ENCODE measurements at places on chromosomes 4 and X. TPM values are rescaled to one million over a fixed set of nuclear protein-coding genes. Genes with fewer than 3 reads are reported as not detected.

GRCh38 chrX:65635822-65636221 is 31.6 kb upstream of the MSN start:
- H3K36me3 ChIP-seq: no peaks in the 10 kb centered on the region
- H3K27me3 ChIP-seq: no peaks in the 10 kb centered on the region
- no peak overlapping the region for H3K4me3 ChIP-seq

GRCh38 chrX:153719238-153719637 is 4.9 kb downstream of the BCAP31 start:
- peaks cover 10% of the 10 kb centered on the region for H3K36me3 ChIP-seq
- peaks cover 12% of the 10 kb centered on the region for H3K4me1 ChIP-seq
- no peak overlapping the region for H3K4me3 ChIP-seq

- no peak overlapping the region for H3K4me3 ChIP-seq
- no peak overlapping the region for H3K27ac ChIP-seq
- DNase-seq: no peak
These were observed 52.3 kb downstream of the GUCY1B1 start for GRCh38 chr4:155811083-155811482.

DNA sequence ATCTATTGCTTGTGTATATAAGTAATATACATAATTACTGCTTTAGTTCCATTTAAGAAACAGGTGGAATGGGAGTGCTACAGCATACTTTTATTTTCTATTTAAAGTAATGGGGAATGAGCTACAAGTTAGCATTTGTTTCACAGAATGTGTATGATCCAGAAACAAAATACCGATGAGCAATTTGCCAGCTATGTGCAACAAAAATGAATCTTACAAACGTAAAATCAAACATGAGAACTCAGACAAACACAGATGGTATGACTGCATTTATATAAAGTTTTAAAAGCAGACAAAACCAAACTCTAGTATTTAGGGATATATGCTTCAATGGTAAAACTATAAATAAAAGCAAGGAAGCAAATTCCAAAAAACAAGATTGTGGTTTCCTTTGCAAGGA is 141.7 kb downstream of the PAPSS1 start:
- H3K4me3 ChIP-seq: no peak overlapping the region
- no peaks in the 10 kb centered on the region for H3K36me3 ChIP-seq
- H3K4me1 ChIP-seq: no peaks in the 10 kb centered on the region
- no peaks in the 10 kb centered on the region for H3K27me3 ChIP-seq
- no peak for DNase-seq

GRCh38 chr4:48774760-48775710 is 5.0 kb downstream of the FRYL start:
- no peak for DNase-seq
- H3K4me3 ChIP-seq: no peak overlapping the region
- no peaks in the 10 kb centered on the region for H3K27me3 ChIP-seq
- H3K27ac ChIP-seq: no peak overlapping the region

GRCh38 chrX:54171527-54172250 is 11.4 kb downstream of the FAM120C start:
- H3K4me1 ChIP-seq: no peaks in the 10 kb centered on the region
- no peak for DNase-seq
- H3K27ac ChIP-seq: no peak overlapping the region
- H3K36me3 ChIP-seq: no peaks in the 10 kb centered on the region
- no peaks in the 10 kb centered on the region for H3K27me3 ChIP-seq
- no peak overlapping the region for H3K4me3 ChIP-seq

- no peaks in the 10 kb centered on the region for H3K27me3 ChIP-seq
- no peak overlapping the region for H3K4me3 ChIP-seq
- no peaks in the 10 kb centered on the region for H3K36me3 ChIP-seq
- no peak for DNase-seq
These were observed 128.7 kb downstream of the ARHGAP24 start for GRCh38 chr4:85603437-85604336.

- peak overlapping the region; percentile 92 for H3K4me3 ChIP-seq
- peak; percentile 63 for DNase-seq
- H3K4me1 ChIP-seq: peaks cover 23% of the 10 kb centered on the region
- H3K27me3 ChIP-seq: no peaks in the 10 kb centered on the region
These were observed 487 bp downstream of the HMGB2 start for GRCh38 chr4:173333658-173334084.

GRCh38 chr4:18445110-18445509 is 423.6 kb upstream of the LCORL start:
- no peak overlapping the region for H3K4me3 ChIP-seq
- no peaks in the 10 kb centered on the region for H3K4me1 ChIP-seq
- no peak for DNase-seq
- H3K36me3 ChIP-seq: no peaks in the 10 kb centered on the region

The FHDC1 gene
- total RNA-seq: 44.7 TPM

DNA sequence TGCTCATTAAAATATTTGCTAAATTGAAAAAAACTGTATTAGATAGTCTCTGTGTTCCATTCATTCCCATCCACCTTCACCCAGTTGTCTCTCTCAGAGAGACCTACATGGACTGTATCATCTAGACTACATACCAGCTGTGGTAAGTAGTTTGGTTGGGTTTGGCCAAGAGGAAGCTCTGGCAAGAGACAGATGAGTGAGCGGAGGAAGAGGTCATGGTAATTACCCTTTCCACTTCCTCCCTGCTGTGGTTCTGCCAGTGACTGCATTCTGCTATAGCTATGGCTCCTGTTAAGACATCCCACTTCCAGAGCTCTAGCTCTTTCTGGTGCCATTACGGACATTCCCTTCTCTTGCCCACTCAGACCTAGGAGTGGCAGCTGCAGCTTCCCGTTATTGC is 239.0 kb upstream of the MID1 start:
- no peak overlapping the region for H3K27ac ChIP-seq
- H3K4me1 ChIP-seq: no peaks in the 10 kb centered on the region
- H3K27me3 ChIP-seq: no peaks in the 10 kb centered on the region
- no peak for DNase-seq
- H3K36me3 ChIP-seq: no peaks in the 10 kb centered on the region
- H3K4me3 ChIP-seq: no peak overlapping the region

GRCh38 chr4:113665036-113665435 is 96.5 kb downstream of the CAMK2D start:
- no peak overlapping the region for H3K27ac ChIP-seq
- no peak for DNase-seq

The TRIM61 gene
- 1.0 TPM for total RNA-seq

- H3K36me3 ChIP-seq: no peaks in the 10 kb centered on the region
- H3K27ac ChIP-seq: no peak overlapping the region
- no peak overlapping the region for H3K4me3 ChIP-seq
- H3K27me3 ChIP-seq: no peaks in the 10 kb centered on the region
- no peaks in the 10 kb centered on the region for H3K4me1 ChIP-seq
These were observed 56.4 kb downstream of the NBDY start for GRCh38 chrX:56785442-56785841.

The FGF2 gene
- 10.0 TPM for total RNA-seq

The BTC gene
- total RNA-seq: 6.3 TPM

The PRDM8 gene
- total RNA-seq: 1.7 TPM

DNA sequence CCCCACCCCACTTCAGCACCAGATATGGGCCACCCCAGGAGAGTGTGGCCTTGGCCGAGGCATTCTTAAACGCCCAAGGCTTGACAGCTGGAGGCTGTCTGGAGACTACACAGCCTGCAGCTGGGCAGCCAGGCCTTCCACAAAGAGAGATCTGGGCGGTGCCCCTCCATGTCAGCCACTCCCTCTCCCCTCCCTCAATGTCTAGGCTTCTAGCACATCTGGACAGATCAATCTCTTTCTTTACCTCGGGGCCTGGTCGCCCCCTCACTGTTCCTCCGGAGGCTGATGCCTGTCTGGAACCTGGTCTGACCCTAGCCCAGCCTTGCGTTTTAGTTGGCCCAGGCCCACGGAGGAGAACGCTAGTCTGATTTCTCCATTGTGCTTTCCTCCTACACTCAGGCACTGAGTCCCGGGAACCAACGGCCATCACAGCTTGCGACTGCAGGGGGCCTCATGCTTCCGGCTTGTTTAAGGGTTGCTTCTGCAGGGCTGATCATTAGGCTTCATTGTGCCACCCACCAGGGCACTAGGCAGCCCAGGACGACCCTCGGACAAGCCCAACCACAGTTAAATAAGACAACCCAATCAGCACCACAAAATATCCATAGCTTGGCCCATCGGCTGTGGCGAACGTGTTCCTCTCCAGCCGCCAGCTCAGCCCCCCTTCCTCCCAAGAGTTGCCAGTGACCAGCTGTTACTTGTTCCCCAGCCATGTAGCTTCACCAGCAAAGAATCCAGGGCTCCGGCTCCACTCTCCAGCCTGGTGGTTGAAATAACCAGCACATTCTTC is 200.6 kb downstream of the BCOR start:
- peaks cover 13% of the 10 kb centered on the region for H3K4me1 ChIP-seq
- DNase-seq: peak; percentile 42
- no peaks in the 10 kb centered on the region for H3K27me3 ChIP-seq
- H3K36me3 ChIP-seq: no peaks in the 10 kb centered on the region
- H3K27ac ChIP-seq: no peak overlapping the region
- H3K4me3 ChIP-seq: no peak overlapping the region

GRCh38 chr4:155307731-155308277 is 69.0 kb downstream of the MAP9 start:
- H3K27ac ChIP-seq: no peak overlapping the region
- H3K27me3 ChIP-seq: no peaks in the 10 kb centered on the region
- H3K4me1 ChIP-seq: no peaks in the 10 kb centered on the region

The ARL9 gene
- total RNA-seq: 0.17 TPM

- no peaks in the 10 kb centered on the region for H3K4me1 ChIP-seq
- H3K27me3 ChIP-seq: no peaks in the 10 kb centered on the region
- no peak for DNase-seq
- H3K36me3 ChIP-seq: no peaks in the 10 kb centered on the region
These were observed 1.2 kb downstream of the RAB9B start for GRCh38 chrX:103830848-103831247.

DNA sequence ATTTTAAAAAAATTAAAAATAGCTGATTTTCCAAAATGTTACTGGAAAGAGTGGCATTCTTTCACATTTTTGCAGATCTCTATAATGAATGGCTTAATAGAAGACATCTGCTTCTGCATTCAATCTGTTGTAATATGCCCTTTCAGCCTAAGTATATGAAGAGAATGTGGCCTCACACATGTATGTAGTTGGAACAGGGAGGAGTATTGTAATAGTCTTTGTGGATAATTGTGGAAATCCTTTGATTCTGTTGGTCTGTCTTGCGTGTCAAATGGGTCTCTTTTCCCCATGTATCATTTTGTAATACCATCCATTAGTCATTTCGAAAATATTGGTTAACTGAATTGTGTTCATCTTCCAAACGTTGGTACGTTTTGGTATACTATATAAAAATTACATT is 11.6 kb downstream of the TXLNG start:
- no peak overlapping the region for H3K27ac ChIP-seq
- peaks cover 30% of the 10 kb centered on the region for H3K36me3 ChIP-seq
- no peaks in the 10 kb centered on the region for H3K4me1 ChIP-seq
- H3K4me3 ChIP-seq: no peak overlapping the region

DNA sequence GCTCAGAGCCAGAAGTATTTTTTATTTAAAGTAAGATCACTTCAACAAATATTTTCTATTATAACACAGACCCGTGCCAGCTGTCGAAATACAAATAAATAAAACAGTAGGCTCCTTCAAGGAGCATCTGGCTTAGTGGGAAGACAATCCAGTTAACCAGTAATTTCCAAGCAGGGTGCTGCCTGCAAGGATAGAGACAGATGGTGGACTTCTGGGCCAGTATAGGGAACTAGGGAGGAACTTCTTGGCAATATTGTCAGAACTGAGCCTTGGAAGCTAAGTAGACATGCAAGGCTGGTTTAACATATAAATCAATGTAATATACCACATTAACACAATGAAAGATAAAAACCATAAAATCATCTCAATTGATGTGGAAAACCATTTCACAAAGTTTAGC is 17.0 kb upstream of the MTMR1 start:
- DNase-seq: no peak
- no peaks in the 10 kb centered on the region for H3K4me1 ChIP-seq
- no peaks in the 10 kb centered on the region for H3K27me3 ChIP-seq
- H3K36me3 ChIP-seq: no peaks in the 10 kb centered on the region
- H3K27ac ChIP-seq: no peak overlapping the region
- no peak overlapping the region for H3K4me3 ChIP-seq

The SLC26A1 gene
- 0.61 TPM for total RNA-seq

DNA sequence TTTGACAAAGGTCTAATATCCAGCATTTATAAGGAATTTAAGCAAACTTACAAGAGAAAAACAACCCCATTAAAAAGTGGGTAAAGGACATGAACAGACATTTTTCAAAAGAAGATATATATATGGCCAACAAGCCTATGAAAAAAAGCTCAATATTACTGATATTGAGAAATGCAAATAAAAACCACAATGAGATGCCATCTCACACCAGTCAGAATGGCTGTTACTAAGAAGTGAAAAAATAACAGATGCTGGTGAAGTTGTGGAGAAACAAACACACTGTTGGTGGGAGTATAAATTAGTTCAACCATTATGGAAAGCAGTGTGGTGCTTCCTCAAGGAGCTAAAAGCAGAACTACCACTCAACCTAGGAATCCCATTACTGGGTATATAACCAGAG is 91.6 kb upstream of the EFHC2 start:
- DNase-seq: no peak
- H3K4me3 ChIP-seq: no peak overlapping the region
- H3K4me1 ChIP-seq: no peaks in the 10 kb centered on the region
- H3K36me3 ChIP-seq: no peaks in the 10 kb centered on the region
- H3K27me3 ChIP-seq: no peaks in the 10 kb centered on the region

GRCh38 chr4:101238706-101239105 is 108.6 kb downstream of the PPP3CA start:
- H3K36me3 ChIP-seq: no peaks in the 10 kb centered on the region
- H3K4me1 ChIP-seq: peaks cover 8% of the 10 kb centered on the region
- H3K27me3 ChIP-seq: no peaks in the 10 kb centered on the region
- no peak overlapping the region for H3K4me3 ChIP-seq
- no peak overlapping the region for H3K27ac ChIP-seq

The PROM1 gene
- 1.6 TPM for total RNA-seq

- DNase-seq: no peak
- H3K4me3 ChIP-seq: no peak overlapping the region
- no peak overlapping the region for H3K27ac ChIP-seq
These were observed 116.6 kb upstream of the TENM3 start for GRCh38 chr4:182126603-182127002.

- H3K36me3 ChIP-seq: peaks cover 3% of the 10 kb centered on the region
- H3K27me3 ChIP-seq: no peaks in the 10 kb centered on the region
- H3K4me1 ChIP-seq: no peaks in the 10 kb centered on the region
- H3K27ac ChIP-seq: no peak overlapping the region
- H3K4me3 ChIP-seq: no peak overlapping the region
- peak; percentile 69 for DNase-seq
These were observed 16.3 kb downstream of the TACC3 start for GRCh38 chr4:1737666-1738065.

The TREX2 gene
- total RNA-seq: 6.1 TPM

The TMEM144 gene
- 14.4 TPM for total RNA-seq
